Fibroblast of skin of left quadriceps (primary cell): ENCODE measurements at places on chromosomes 1 and 21.

GRCh38 chr1:96872757-96873156 lies 151.2 kb downstream of the PTBP2 start:
- no peak for DNase-seq

DNA sequence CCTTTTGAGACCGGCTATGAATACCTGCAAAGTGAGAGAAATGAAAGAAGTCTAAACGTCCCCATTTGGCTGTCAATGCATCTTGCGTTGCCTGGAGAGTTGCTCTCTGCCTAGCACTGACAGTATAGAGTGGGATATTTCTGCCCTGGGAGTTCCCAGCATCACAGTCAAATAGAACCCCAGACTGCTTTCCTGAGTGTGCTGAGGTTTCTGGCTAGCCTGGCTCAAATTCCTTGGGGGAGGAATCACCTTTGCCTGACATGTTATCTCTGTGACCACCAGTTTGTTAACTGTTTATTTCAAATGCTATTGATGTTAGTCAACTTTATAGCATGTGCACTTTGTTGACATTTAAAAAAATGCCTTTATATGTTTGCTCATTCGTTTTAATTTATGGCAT lies 212.0 kb upstream of the FAM78B start:
- no peak for DNase-seq

GRCh38 chr1:58363585-58363984 lies 182.9 kb downstream of the OMA1 start:
- DNase-seq: peak; percentile 4

DNA sequence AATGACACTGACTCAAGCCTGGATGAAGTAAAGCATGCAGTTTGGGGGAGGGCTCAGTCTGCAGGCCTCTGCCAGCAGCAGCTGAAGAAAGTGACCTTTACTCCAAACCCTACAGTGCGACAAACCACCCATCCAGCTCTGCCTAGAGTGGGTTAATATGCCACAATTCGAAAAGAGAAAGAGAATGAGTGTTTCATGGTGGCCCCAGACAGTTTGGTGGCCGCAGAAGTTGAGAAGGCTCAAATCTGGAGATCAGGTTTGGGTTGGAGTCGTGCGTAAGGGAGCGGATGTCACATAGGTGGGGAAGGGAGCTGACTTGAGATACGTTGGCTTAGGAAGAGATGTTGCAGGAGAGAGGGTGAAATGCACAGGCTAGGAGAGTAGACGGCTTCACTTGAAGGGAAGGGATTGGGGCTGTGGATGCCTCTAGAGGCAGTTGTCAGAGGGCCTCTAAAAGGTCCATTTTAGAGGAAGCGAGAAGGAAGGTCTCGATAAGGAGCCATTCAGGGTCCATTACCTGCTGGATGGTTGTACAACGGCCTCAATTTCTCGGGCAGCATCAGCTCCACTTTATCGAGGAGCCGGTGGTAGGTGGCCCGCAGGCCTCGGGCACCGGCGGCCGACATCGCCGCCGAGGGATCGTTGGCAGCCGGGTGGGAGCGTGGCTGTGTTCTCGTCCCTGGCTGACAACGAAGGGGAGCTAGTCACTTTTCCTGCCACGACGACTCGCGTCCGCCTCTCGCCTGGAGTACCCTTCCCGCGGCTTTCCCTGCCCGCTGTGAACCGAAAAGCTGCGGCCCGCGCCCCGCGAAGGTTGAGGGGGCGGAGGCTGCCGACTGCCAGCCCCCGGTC lies 1.0 kb upstream of the DCAF6 start:
- no peak for DNase-seq

DNA sequence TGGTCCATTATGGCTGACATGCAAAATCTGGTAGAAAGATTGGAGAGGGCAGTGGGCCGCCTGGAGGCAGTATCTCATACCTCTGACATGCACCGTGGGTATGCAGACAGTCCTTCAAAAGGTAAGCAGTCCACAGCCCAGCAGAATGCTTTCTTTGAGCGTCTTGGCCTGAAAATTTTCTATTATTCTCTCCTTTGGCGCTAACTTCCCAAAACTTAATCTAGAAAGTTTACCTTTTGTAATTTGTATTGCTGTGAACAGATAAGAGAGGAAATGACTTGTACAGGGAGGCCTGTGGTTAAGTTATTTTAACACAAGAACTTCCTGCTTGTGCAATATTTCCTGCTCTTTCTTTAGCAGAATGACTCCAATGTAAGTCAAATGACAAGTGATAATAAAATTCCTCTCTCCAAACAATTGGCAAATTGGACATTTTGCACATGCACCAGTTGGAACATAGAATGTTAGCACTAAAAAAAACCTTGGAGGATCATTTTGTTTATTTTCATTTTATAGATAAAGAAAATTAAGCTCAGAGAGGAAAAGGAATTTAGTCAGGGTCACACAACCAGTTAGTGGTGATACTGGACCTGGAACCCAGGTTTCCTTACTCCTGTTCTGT lies 18.9 kb downstream of the CAP1 start:
- DNase-seq: no peak

DNA sequence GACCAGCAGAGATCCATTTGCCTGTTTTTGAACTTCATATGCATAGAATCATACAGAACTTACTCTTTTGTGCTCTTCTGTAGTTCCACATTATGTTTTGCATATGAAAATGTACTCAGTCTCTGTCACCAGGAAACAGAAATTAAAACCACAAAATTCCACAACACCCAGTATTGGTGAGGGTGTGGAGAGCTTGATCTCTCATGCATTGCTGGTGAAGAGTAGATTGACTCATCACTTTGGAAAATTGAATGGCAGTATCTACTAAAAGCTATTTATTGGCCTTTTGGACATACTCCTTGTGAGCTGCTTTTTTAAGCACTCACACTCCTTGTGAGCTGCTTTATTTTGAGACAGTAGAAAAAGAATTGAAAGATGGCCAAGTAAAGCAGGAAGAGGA lies 43.3 kb downstream of the VTCN1 start:
- no peak for DNase-seq

DNA sequence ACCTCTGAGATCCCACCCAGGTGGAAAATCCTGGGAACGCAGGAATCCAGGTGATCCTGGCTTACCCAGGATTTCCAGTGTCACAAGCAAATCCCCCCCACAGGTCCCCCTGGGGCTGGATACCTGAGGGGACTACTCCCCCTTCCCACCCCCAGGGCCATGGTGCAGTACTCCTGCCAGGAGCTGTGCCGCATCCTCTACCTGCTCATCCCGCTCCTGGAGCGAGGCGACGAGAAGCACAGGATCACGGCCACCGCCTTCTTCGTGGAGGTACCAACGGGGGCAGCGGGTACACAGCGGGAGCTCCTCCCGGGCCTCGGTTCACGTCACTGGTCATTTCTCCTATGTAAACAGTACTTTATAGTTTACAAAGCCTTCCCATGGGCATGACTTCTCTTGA lies 20.4 kb upstream of the TTC4 start:
- no peak for DNase-seq

GRCh38 chr1:54488779-54489626 lies 59.0 kb upstream of the ACOT11 start:
- peak; percentile 74 for DNase-seq

- peak; percentile 54 for DNase-seq
Measured at GRCh38 chr1:45442272-45442671, 48.7 kb downstream of the TESK2 start.

DNA sequence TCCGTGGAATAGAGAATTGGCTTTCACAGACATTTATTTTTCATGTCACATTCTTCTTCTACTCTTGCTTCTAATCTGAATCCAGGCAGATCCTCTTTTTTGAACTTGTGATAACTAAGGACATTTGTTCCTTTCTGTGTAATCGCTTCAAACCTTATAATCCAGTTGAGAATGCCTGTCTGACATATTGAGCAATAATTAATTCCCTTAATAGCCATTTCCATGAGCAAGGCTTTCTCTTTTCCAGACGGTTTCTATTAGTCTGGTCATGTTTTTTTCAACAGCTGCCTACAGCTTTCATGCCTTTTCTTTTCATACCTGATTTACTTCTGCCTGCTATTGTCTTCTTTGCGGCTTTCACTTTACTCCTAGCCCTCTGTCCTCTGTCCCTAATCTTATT lies 163.4 kb downstream of the CYYR1 start:
- peak; percentile 41 for DNase-seq

DNA sequence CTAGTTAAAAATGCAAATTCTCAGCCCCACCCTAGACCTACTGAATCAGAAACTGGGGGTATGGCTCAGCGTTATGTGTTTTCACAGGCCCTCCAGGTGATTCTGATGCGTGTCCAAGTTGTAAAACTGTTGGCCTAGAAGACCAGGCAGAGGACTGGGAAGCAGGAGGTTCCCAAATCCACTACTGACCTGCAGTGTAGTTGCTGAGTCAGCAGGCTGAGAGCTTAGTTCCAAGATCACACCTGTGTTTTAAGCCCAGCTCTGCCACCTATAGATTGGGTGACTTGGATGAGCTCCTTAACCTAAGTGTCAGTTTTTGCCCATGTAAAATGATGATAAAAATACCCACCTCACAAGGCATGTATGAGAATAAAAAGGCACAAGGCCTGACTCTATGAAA lies 4.1 kb downstream of the GRHL3 start:
- no peak for DNase-seq

DNA sequence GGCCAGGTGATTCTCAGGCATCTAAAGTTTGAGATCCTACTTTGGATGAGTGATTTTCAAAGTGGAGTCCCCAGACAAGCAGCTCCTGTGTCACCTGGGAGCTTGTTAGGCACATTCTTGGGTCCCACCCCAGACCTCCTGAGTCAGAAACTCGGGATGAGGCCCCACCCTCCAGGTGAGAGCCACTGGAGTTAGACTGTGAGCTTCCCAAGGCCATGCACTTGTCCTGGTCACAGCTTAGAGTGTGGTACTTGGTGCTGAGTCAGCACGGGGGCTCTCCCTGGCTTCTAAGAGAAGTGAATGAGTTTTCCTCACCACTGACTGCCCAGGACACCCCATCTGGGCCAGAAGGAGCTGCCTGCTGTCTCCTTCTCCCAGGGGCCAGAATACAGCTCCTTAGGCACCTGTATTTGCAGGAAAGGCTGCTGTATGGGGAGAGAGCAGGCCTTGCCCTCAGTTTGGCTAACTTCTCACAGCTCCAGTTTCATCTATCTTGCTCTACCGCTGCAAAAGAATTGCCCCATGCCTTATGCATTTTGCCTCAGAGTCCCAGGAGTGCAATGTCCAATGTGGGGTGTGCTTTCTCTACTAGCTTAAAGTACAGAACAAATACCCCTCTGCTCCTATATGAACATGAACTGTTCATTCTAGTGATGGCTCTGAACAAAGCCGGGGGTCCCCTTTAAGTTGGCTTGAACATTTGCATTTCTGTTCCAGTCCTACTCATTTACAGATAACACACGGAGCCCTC lies 98.1 kb downstream of the PSMG1 start:
- no peak for DNase-seq

DNA sequence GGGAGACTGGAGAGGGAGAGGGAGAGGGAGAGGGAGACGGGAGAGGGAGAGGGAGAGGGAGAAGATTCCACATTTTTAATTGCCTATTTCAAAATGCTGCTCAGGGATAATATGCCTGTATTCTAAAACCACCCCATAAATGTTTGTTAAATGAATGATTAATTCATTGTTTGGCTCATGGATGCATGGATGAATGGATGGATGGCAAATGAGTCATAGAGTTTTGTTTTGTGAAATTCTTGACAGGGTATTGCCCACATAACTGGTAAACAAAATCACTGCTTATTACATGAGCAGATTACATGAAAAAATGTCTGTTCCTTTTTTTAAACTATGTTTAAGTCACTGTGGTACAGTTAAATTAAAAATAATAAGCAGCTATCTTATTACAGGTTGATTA lies 220.4 kb downstream of the ZP4 start:
- DNase-seq: no peak

GRCh38 chr1:59215766-59216291 lies 81.1 kb upstream of the FGGY start:
- DNase-seq: no peak

DNA sequence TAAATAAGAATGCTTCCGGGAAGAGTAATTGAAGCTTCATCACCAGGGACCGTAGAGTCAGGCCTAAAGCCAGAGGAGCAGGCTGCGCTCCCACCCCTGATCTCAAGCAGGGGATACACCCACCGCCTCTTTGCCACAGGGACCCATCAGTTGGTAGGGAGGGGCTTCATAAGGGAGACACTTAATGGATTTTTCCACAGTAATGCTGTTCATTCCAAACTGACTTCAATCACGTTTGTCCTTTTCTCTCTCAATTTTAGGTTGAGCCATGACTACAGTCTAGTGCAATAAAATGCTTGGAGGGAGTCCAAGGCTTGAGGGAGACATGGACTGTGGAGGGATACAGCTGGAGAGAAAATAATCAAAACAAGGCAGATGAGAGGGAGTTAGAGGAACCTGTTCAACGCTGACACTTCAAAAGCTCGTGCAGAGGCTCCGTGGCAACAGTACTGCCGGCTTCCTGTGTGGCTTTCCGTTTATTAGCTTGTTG lies 111.5 kb downstream of the SEC16B start:
- DNase-seq: peak; percentile 60

GRCh38 chr1:33375316-33375715 lies 54.4 kb upstream of the A3GALT2 start:
- no peak for DNase-seq
